ENCODE measurements at places on chromosomes 11 and 22. TPM values are rescaled to one million over a fixed set of nuclear protein-coding genes. Genes with fewer than 3 reads are reported as not detected.
A peak's percentile ranks its signal among the peaks of the same experiment; 100 is the strongest.

DNA sequence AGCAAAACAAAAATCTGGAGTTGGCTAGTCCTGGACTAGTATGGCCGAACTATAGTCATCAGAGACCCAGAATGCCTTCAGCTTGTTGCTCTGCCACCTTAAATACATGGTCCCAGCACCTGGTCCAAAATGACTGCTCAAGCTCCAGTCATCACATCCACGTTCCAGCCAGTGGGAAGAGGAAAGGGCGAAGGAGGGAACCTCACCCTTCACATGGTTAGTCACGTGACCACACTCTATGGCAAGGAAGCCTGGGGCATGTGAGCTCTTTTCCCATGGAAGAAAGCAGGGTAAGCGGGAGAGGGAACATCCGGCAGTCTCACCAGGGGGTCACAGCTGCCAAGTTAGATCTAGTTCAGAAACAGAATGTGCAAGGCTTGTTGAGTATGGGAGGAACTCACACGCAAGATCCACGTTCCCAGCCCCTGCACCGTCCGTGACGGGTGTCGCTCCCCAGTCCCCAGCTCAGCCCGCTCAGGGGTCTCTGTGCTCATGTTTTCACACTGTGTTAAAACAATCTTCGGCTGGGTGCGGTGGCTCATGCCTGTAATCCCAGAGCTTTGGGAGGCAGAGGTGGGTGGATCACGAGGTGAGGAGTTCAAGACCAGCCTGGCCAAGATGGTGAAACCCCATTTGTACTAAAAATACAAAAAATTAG is 1.9 kb upstream of the ANO9 start:
- DNase-seq, result peak; percentile 62

- peak; percentile 95 for DNase-seq
Observed at GRCh38 chr22:19880786-19881569, 26.3 kb upstream of the GNB1L start.

- DNase-seq, result no peak
Observed at GRCh38 chr11:58142761-58143160, 17.4 kb upstream of the OR9I1 start.

- no peak for DNase-seq
Observed at GRCh38 chr11:44165432-44165831, 70.0 kb downstream of the EXT2 start.

DNA sequence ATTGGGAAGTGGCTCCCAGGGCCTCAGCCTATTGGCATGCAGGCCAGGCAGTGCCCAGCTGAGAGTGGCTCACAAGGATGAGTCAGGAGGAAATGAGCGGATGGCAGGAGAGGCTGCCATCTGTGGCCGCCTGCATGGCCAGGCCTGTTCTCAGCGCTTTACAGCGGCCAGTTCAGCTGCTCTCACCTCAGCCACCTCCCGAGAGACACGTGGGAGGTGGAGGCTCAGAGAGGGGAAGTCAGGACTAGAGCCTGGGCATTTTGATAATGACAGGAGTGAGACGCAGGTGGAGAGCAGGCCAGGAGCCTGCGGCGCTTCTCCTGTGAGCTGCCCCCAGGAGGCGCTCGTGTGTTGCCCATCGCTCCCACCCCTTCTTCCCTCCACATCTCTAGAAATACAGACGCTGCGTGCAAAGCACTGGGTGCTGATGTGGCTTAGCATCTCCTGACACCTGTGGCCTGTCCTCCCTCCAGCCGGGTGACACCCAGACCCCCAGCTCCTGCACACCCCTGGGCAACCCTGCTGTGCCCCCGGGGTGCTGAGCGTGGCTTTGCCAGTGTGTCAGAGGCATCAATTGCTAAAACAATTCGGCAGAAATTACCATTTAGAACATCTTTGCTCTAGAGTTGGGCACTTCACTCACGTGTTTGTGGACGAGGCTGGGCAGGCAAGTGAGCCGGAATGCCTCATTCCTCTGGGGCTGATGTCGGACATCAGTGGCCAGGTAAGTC is 21.4 kb upstream of the PANX2 start:
- peak; percentile 47 for DNase-seq

DNA sequence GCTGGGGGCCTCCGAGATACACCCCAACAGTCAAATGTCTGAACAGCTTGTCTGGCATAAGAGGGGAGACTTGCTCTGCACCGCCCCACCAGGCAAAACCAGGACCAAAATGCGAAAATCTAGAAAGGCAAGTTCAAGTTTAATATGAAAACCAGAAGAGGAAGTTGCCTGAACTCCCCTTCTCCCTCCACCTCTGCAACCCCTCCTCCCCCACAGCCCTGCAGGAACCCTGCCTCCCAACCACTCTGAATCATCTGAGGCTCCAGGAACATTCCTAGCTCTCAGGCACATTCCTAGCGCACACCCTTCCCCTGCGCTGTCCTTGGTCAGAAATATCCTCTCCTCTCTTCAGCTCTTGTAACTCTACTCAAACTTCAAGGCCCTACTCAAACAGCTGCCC is 36.7 kb downstream of the ISX start:
- DNase-seq, result peak; percentile 30

TLCD5 gene
- 4.9 TPM for total RNA-seq

GTSE1 gene
- 21.5 TPM for total RNA-seq

GRCh38 chr11:44524751-44525201 is 40.7 kb upstream of the CD82 start:
- DNase-seq, result no peak

DNA sequence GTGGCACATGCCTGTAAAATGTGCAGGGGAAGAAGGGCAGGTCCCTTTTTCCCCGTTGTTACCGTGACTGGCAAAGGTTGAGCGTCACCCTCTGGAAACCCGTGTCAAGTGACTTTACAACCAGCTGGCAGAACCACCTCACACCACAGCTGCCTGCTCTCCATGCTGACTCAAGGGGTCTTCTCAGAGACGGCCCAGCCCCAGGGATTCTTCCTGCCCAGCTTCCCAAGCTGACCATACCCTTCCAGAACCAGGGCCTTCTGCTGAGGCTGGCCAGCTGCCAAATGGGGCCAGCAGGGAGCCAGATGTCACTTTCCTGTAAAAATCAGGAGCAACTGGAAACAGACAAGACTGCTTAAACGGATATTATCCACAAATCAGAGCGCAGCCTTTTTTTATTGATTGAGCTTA is 6.3 kb downstream of the PC start:
- DNase-seq, result peak; percentile 94

C11orf21 gene
- total RNA-seq, result 1.6 TPM

IGF2 gene
- not detected for total RNA-seq

DNA sequence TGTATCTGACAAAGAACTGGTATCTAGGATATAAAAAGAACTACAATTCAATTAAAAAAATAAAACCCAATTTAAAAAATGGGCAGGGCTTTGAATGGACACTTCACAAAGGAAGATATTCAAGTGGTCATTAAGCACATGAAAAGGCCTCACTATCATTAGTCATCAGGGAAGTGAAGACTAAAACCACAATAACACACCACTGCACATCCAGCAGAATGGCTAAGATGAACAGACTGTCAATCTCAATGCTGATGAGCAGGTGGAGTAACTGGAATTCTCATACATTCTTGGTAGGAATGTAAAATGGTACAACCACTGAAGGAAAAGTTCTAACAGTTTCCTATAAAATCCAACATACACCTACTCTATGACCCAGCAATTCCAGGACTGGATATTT is 8.9 kb downstream of the HPS4 start:
- DNase-seq, result peak; percentile 70

DNA sequence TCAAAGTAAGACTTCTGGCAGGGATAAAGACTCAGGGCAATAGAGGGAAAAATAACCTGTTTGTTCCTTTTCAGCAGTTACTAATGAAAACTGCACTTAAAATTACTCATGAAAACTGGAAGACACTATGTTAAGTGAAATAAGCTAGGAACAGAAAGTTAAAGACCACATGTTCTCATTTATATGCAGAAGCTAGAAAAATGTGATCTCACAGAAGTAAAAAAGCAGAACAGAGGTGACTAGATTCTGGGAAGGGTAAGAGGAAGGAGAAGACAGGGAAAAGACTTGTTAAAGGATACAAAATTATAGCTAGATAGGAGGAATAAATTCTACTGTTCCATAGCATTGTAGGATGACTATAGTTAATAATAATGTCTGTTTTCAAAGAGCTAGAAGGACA is 22.2 kb downstream of the HPS5 start:
- DNase-seq, result no peak

DNA sequence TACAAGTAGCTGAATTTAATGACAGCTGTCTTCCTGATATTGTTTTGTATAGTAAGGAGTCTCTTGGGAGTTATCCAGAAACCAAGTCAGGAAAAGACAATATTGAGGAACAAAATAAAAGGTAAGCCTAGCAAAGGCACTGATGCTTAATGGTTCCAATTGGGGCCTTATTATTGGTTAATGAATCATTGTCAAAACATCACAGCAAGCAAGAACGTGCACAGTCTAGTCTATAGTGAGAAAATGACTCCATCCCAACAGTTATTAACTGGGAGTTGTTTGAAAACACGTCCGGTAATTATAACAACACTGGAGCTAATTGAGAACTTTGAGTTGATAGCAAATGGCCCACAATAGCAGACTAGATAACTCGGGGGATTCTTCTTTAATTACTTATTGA is 17.7 kb downstream of the BSX start:
- no peak for DNase-seq

OR52N4 gene
- total RNA-seq, result not detected

SELENOO gene
- total RNA-seq, result 9.4 TPM

DNA sequence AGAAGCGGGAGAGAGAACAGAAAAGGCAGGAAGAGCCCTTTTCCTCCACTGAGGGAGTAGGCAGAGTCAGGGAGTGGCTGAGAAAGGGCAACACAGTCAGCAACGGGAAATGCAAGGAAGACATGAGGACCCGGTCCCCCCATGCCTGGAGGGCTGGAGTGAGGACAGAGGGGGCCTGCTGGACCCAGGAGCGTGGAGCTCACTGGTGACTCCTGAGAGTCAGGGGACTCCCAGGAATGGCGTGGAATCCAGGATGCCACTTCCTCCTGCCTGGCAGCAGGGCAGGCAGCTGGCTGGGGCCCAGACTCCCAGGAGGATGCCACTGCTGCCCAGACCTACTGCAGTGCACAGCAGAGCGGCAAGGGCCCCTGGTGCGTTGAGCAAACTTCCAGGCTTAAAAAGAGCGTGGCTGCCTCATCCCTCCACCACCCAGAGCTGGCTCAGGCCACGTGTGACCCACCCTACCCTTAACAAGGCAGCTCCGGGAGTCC is 11.3 kb downstream of the C11orf21 start:
- no peak for DNase-seq

- peak; percentile 88 for DNase-seq
Observed at GRCh38 chr22:36454916-36455570, 26.4 kb downstream of the TXN2 start.

OR52A1 gene
- total RNA-seq, result not detected

DNA sequence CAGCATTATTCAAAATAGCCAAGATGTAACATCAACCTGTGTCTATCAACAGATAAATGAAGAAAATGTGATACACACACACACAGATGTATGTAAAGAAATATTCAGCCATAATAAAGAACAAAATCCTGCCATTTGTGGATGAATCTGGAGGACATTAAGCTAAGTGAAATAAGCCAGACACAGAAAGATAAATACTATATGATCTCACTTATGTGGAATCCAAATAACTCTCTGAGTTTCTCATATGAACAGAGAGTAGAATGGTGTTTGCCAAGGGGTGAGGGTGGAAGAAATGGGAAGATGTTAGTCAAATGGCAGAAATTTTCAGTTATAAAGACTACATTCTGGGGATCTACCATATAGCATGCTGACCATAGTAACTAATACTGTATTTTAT is 224.2 kb downstream of the GUCY1A2 start:
- DNase-seq, result no peak

- no peak for DNase-seq
Observed at GRCh38 chr11:113667801-113668200, 38.3 kb downstream of the TMPRSS5 start.

DNA sequence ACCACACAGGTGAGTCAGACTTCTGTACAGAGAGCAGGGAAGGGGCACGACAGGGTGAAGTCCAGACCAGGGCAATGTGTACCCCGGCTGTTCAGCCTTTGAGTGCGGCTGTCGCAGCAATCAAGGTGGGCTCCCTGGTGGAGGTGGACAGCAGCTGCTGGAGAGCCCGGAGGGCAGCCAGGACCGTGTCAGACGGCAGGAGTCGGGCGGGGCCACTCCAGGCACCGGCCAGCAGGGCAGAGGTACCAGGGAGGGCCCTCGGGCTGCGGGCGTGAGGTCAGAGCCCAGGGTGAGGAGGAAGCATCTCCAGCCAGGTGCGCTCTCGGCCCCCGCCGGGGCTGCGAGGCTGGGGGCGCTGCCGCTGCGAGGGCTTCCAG is 802 bp upstream of the PIM3 start:
- DNase-seq, result peak; percentile 44

- DNase-seq, result no peak
Observed at GRCh38 chr22:27107386-27107785, 450.0 kb downstream of the MIAT start.

DNA sequence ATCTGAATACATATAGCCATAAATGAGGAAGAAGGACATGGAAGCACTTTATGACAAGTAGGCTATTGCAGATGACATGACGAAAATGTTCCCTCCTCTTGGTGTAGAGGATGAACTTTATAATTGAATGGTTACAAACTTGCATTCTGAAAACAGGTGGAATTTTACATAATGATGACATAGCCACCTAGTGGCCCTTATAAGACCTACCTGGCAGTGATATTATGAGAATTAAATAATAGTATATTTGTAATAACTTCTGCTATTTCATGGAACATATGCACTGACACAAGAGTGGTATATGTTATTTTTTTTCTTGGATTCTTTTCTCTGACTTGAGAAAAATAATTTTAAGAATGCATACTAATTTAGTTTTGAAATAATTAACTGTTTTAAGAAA is 22.9 kb downstream of the TRIM22 start:
- peak; percentile 6 for DNase-seq

GRCh38 chr11:64384981-64385944 is 26.3 kb downstream of the RPS6KA4 start:
- DNase-seq, result no peak

DNA sequence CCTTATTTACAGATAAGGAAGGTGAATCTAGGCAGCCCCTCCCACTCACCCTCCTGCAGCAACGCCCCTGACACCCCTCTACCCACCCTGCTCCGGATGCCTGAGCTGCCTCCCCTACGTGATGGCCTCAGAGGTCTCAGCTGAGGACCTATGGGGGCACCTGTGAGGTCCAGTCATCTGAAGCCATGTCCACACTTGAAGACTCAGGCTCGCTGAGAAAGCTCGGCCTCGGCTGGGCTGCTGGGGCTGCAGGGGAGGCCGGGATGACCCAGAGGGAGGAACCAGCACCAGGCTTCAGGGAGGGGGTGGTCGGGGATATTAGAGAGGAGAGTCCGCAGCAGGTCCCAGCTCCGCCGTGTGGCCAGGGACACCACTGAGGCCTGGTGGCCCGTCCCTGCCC is 92.8 kb downstream of the BRD1 start:
- DNase-seq, result no peak

TREH gene
- total RNA-seq, result not detected

GRCh38 chr11:130513132-130513531 is 64.7 kb downstream of the ADAMTS15 start:
- DNase-seq, result peak; percentile 96

GRCh38 chr11:63506876-63507275 is 992 bp downstream of the LGALS12 start:
- no peak for DNase-seq

- no peak for DNase-seq
Observed at GRCh38 chr11:128645968-128646367, 47.9 kb upstream of the FLI1 start.
